ENCODE measurements at places on chromosomes 16 and 17.

- DNase-seq, result no peak
Observed at GRCh38 chr17:8755590-8756255, 2.6 kb downstream of the SPDYE4 start.

GRCh38 chr17:1896243-1897104 lies 66.7 kb downstream of the RPA1 start:
- DNase-seq, result no peak

- peak; percentile 44 for DNase-seq
Observed at GRCh38 chr16:67104061-67104460, 5.7 kb upstream of the PHAF1 start.

- no peak for DNase-seq
Observed at GRCh38 chr16:10576390-10577304, 3.8 kb downstream of the EMP2 start.

- DNase-seq, result no peak
Observed at GRCh38 chr17:74427048-74427762, 4.7 kb upstream of the GPRC5C start.

DNA sequence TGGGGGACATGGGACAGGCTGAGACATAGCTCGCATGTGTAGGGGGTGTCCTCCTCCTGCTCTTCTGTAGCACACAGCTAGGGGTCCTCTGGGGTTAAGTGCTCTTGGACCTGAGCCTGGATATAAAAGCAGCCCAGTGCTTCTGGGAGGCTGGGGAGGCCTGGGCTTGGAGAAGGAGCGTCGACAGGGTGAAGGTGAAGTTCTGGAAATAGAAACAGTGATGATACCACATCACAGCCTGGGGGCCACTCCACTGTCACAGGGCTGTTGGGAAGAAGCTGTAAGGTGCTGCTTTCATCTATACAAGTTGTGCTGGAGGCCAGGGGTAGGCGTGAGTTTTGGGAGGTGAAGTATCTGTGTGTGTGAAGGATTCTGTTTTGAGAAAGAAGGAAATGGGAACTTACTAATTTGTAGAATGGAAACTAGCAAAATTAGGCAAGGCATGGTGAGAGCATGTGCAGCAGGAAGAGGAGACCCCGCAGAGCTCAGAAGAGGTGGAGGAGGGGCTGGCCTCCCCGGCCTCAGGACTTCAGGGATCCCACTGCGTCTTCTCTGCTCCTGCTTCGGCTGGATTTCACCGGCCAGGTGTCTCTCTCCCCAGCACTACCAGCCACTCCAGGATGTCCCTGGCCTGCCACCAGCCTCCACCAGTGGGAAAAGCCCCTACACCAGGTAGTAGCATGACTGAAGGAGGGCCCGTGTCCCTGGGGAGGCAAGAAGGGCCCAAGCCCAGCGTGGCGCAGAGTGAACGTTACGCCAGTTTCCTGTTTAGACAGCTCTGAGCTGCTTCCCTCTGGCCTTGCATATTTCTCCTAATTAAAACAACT lies 19.4 kb downstream of the PLCG2 start:
- DNase-seq, result peak; percentile 77

- no peak for DNase-seq
Observed at GRCh38 chr17:72937707-72938106, 154.8 kb downstream of the SLC39A11 start.

DNA sequence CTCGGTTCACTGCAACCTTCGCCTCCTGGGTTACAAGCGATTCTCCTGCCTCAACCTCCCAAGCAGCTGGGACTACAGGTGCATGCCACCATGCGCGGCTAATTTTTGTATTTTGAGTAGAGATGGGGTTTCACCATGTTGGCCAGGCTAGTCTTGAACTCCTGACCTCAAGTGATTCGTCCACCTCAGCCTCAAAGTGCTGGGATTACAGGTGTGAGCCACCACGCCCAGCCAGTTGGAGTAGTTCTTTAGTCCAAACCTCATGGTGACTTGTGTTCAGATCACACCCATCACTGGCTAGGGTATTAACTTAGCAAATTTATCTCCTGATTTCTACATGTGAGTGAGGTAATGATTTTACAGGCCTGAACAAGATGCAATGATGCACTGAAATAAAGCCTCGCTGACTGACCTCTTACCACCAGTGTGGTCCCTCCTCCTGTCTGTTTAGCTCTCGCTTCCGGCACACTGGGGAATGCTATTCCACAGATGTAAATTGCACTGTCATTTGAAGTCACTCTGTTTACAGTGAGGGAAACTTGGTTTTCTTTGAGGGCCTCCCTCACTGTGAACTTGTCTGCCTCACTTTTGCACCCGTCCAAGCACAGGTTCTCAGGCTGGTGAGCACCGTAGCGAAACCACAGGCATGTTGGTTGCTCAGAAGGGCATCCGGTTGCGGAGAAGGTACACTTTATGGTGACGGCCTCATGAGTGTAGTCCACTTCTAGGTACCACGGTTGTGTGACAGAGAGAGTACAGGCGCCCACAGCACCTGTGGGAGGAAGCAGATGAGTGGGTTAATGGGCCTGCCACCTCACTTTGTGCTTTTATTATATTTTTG lies 5.5 kb downstream of the IGSF6 start:
- DNase-seq, result no peak

DNA sequence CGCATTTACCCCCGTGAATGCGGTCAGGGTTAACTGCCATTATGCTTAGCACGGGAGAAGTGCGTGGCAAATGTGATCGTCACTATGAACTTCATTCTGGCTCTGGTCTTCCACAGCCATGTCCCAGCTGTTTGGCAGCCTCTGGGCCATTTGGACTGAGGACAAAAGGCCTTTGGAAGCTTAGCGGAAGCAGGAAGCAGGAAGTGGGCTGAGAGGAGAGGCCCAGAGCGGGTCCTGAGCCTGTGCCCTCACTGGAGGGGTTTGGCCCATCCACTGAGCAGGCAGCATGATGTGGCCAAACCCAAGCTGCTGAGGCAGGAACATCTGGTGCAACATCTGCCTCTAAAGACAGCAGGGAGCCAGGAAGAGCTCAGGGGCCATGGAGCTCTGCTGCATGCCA lies 345.9 kb downstream of the C16orf95 start:
- no peak for DNase-seq

- DNase-seq, result peak; percentile 27
Observed at GRCh38 chr17:36938566-36939051, 1.3 kb downstream of the LHX1 start.

DNA sequence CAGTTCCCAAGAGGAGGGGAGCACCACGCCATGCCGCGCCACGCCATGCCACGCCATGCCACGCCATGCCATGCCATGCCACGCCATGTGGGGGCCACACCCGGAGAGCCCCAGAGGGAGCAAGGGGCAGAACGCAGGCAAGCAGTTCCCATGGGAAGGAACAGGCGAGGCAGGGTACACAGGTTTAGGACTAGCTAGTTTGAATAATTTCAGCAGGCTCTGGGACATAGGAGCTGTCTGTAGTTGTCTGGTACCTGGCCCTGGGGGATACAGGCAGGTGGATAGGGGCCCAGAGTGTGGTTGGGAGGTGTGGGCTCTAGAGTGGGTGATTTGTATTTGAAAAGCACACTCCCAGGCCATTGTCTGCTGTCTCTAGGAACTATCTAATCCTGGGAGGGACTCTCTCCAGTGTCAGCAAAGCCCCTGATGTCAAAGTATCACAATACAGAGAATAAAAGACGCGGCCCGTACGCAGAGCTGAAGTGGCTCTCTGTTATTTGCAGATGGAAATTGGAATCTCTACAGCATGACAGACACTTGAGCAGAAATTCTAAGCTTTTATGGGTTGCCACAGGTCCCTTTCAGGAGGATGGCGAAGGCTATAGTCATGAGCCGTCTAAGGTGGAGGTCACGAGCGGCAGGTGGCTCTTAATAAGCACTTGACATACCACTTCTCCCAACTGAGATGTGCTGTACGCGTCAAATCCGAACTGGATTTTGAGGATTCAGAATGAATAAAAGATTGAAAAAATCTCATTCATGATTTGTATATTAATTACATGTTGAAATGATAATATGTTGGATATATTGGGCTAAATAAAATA lies 220.8 kb upstream of the TNRC6C start:
- no peak for DNase-seq

GRCh38 chr17:79607940-79608623 lies 2.8 kb downstream of the RBFOX3 start:
- peak; percentile 83 for DNase-seq

DNA sequence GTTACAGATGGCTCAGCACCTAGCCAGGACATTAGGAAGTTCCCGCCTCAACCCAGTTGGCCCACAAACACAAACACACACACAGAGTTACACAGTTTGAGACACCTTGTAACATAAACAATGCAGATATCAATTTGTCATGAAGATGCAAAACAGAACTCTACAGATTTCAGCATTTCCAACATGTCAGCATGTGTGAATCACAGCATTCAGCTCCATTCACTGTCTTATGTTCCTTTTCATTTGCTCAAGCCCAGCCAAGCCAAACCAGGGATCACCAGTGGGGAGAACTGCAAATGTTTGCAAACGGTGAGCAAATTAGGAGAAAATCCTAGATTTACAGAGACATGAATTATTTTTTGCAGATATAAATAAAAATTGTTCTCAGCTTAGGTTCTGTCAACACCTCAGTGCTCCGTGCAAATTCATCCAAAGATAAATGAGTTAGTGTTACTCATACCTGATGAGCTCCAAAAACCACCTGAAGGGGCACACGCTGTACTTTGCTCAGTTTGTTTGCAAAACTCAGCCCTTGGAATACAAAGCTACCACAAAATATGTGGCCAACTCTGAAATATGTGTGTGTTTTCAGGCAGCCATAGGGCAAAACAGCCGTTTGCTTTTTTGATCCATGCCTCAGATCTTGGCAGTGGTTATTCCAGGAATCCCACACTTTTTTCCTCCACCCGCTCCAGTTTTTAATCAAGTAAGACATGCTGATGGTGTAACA lies 16.3 kb upstream of the COX10 start:
- no peak for DNase-seq

DNA sequence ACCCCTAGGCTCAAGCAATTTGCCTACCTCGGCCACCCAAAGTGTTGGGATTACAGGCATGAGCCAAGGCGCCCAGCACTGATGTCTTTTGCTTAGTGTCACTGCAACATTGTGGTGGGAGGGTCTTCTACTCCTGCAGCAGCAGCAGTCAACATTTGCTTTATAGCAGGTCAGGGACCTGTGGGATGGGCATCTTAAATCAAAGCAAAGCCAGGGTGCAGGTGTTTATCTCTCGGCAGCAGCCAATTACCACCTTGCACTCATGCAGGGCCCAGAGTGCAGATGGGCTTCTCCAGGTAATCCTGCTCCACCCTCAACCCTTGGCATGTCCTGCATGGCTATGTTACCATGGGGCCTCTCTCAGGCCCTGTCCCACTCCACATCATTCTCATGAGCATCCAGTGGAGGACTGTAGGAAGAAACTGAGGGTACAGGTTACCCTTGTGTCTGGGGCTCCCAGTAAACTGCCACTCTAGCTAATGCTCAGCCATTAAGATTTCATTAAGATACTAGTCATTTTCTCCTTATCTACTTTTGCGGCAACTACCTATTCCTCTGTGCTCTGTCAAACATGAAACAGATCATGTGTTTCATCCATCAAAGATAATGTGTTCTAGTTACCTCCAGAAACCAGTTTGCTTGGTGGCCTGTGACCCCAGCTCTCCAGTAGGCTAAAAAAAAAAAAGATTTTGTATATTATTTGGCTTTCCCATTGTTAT lies 16.8 kb downstream of the ADGRG5 start:
- no peak for DNase-seq

- no peak for DNase-seq
Observed at GRCh38 chr17:59826706-59827453, 65.9 kb downstream of the TUBD1 start.

GRCh38 chr16:21722771-21723455 lies 59.1 kb downstream of the OTOA start:
- DNase-seq, result no peak

DNA sequence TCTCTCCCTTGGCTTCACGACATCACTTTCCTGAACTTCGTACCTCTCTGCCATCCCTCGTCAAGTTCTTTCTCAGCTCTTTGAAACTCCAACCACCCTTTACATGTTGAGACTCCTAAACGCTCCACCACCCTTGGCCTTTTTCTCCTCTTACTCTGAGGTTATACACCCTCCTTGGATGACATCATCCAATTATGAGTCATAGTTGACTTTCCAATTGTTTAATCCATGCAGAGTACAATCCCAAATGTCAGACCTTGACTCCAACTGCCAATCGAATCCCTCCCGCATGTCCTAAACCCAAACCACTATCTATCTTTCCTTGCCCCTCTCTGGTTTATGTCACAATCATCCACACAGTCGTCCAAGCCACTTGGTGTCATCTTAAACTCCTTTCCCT lies 18.4 kb upstream of the C16orf82 start:
- DNase-seq, result no peak

GRCh38 chr16:49491771-49492761 lies 118.5 kb downstream of the C16orf78 start:
- peak; percentile 46 for DNase-seq

DNA sequence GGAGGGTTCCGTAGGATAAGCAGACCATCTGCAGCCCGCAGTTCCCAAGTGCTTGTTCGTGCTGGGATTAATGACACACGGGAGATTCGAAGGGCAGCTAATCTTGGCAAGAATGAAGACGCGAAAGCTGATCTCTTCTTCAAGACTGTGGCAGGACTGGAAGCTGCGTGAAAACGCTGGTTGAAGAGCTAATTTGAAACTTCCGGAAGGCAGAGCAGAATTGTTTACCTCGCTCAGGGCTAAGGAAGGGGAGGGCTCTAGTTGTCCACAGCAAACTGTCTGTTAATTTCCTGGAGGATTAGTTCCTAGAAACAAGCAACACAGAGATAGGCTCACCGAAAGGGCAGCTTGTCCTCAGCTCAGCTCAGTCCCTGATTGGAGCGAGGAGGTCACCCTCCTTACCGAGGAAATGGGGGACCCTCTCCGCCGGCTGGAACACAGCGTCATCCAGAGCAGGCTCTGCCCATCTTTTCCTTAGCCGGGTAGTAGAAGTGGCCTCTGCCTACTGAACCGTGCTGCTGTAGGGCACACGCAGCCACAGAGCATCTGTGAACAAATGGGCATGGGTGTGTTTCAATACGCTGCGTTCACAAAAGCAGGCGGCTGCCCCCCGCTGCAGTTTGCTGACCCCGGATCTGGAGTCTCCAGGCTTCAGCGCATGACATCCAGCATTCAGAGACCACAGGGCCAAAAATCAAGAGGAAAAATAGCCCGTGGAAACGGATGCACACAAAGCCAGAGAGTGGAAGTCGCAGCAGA lies 16.7 kb upstream of the BAIAP2 start:
- peak; percentile 88 for DNase-seq

DNA sequence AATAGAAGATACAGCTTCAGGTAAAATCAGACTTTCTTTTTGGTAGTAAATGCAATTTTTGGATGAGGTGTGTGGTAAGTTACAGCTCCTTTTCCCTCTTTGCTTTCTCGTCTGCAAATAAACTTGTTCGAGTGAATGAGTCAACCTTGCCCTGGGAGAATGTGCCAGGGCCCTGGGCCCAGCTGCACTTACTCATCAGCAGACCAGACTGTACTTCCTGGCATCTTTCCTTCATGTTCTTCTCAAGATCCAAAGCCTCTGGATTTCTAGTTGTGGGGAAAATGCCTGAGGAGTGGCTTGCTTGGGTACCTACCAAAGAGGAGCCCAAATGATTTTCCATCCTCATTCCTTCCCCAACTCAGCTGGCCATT lies 5.4 kb upstream of the G6PC1 start:
- no peak for DNase-seq
